ENCODE measurements at places on chromosomes 1 and 21.
A peak's percentile ranks its signal among the peaks of the same experiment; 100 is the strongest.

GRCh38 chr1:95027046-95027445 lies 45.7 kb downstream of the ALG14 start:
- no peak for DNase-seq

DNA sequence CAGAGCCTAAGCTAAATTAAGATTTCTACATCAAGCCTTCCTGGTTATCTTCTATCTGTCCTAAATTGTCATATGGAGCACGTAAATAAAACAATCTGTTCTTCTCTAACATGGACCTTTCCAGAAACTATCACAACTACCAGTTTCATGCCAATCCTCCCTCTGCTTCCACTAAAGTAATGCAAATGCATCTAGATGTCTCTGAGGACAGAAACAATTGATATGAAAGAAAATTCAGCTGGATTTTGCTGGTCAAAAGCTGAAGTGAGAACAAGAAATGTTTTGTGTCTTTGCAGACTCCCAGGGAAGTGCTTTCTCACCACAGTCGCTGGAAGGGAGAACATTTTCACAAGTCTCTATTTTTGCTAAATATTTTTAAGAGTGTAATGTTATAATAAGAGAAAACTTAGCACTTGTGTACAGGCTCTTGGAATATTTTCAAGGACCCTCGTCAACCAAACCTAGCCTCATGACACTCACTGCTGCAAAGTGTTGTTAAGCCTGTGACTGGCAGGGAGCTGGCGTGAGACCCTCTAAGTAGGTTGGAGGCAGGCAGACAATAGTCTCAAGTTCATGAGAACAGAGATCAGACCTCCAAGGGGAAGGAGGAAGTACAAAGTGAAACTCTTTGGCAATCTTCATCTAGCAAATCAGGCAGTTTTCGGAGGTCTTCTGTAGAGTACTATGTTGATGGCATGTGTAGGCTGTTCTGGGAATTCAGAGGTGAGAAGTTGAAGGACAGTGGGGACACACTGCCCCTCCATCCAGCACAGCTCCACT lies 38.8 kb downstream of the DNASE2B start:
- no peak for DNase-seq

DNA sequence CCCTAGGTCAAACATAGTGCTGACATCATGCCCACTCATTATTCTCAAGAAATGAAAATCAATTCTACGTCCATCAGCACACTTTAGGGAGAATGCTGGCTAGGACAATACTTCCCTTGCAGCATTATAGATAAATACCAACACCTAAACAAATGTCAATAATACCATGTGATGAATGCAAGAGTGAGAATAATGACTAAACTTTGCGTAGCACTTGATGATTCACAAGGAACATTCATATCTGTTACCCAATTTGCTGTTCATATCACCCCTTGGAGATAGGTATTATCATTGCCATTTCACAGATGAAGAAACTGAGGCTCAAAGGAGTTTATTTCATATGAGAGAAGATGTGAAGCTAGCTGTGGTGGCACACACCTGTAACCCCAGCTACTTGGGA lies 24.8 kb upstream of the EPS15 start:
- no peak for DNase-seq

DNA sequence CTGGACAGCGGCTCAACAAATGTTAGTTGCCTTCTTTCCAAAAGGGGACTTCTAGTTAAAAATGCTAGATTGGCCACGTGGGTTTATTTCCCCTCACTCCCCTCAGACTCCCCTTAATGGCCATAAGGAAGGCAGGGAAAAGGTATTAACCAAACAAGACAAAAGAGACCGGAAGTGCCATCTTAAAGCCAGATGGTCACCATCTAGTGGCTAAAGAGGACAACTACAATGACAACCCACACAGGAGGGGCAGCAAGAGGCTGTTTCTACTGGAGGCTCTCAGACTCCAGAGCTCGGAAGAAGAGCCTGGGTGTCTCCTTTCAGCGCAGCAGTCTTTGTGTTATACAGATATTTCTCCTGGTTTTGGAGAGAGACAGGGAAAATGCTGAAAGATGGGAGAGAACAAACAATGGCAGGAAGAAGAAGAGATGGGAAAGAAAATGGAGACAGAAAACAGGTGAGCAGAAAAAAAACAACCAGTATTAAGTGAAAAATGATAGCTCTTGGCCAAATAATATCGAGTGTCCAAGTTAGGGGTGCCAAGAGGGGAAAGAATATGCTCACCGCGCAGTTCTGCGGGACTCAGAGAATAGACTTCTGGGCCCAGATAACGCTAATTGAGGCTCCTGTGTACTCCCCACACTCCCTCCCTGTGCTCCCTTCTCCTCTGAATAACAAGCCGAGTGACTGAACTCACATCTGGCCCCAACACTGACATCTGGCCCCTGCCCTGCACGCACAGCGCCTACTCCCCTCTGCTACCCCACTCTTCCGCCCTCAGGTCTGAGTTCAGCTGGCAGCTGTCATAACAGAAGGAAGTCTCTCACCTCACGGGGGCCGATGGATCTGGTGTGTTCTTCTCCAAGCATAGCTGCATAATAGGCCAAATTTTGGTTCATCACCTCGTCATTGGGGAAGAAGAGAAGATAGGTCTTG lies 9.6 kb downstream of the P3H1 start:
- DNase-seq, result peak; percentile 38

- no peak for DNase-seq
Measured at GRCh38 chr1:226985839-226986463, 45.9 kb downstream of the COQ8A start.

DNA sequence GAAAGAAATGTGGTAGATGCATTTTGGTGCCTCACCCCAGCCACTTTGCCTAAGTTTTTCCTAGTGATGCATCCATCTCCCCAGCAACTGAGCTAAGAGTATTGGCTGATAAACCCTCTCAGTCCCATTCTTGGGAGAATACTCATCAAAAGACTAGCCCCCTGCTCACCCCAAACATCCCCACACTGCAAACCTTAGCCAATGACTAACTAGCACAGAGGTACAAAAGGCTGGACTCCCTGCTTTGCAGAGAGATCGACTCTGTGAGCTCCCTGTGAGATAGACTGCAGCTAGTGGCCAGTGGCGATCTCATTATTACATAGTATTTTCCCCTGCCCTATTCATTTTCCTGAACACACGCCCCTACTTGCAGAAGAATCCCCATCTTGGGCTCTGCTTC lies 155.3 kb downstream of the HHIPL2 start:
- DNase-seq, result no peak

GRCh38 chr1:5979536-5980313 lies 12.5 kb downstream of the NPHP4 start:
- DNase-seq, result no peak

DNA sequence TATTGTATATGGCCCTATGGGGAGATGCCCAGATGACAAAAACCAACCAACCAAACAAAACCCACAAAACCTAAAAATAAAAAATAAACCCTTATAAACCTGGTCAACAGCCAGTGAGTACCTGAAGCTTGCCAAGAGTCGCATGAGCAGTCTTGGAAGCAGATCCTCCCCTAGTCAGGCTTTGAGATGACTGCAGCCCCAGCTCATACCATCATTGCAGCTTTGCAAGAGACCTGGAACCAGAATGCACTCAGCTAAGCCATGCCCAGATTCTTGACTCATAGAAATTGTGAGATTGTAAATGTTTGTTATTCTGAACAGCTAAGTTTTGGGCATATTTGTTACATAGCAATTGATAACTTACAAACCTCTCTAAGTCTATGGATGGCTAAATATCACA lies 326.8 kb downstream of the HLX start:
- DNase-seq, result no peak

Data from NCI-H345 (cell line).